ENCODE measurements at places on chromosomes 6 and 20. TPM values are rescaled to one million over a fixed set of nuclear protein-coding genes. Genes with fewer than 3 reads are reported as not detected.

The ERVFRD-1 gene
- not detected for total RNA-seq

The LBP gene
- not detected for total RNA-seq

The EPB41L1 gene
- 0.36 TPM for total RNA-seq

The ADGB gene
- not detected for total RNA-seq

- no peaks in the 10 kb centered on the region for H3K4me1 ChIP-seq
- H3K27me3 ChIP-seq: peaks cover 1% of the 10 kb centered on the region
- no peak overlapping the region for H3K4me3 ChIP-seq
- H3K27ac ChIP-seq: no peak overlapping the region
- no peaks in the 10 kb centered on the region for H3K36me3 ChIP-seq
These were observed 69.1 kb upstream of the PBOV1 start for GRCh38 chr6:138287144-138287955.

DNA sequence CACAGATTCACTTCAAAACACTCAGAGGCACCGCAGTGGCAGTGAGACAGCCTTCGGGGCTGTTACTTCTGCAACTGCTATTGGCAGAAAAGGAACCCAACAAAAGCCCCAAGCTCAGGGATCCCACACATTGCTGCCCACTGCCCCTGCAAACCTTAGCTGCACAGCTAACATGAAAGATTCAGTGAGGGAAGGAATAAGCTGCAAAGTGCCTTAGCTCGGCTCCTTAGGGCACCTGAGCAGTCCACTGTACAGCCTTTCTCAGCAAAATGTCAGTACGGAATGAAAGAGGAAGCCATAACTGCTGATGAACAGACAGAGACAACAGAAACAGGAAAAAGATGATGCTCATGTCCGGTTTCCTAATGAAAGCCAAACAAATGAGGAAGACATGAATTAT is 179.7 kb upstream of the SHLD1 start:
- H3K36me3 ChIP-seq: no peaks in the 10 kb centered on the region
- H3K27ac ChIP-seq: peak overlapping the region; percentile 27
- H3K4me1 ChIP-seq: peaks cover 26% of the 10 kb centered on the region

DNA sequence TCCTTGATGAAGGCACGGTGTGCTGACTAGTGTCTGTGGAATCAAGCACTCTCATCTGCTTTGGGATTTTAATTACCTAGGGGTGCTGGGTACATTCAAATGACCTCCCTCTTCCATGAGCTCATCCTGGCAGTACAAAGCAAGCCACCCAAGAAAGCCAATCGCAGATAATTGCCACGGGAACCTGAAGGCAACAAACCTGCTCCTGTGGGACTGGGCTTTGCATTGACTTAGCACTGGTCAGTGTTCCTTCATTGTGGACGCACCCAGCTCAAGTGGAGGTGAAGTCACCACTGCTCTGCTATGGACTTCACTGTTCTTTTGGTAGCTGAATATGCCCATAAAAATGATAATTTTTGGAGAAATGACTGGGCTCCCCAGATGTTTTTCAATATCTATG is 261.6 kb upstream of the FERMT1 start:
- H3K27me3 ChIP-seq: peaks cover under 1% of the 10 kb centered on the region
- DNase-seq: no peak
- H3K27ac ChIP-seq: no peak overlapping the region
- no peaks in the 10 kb centered on the region for H3K4me1 ChIP-seq

DNA sequence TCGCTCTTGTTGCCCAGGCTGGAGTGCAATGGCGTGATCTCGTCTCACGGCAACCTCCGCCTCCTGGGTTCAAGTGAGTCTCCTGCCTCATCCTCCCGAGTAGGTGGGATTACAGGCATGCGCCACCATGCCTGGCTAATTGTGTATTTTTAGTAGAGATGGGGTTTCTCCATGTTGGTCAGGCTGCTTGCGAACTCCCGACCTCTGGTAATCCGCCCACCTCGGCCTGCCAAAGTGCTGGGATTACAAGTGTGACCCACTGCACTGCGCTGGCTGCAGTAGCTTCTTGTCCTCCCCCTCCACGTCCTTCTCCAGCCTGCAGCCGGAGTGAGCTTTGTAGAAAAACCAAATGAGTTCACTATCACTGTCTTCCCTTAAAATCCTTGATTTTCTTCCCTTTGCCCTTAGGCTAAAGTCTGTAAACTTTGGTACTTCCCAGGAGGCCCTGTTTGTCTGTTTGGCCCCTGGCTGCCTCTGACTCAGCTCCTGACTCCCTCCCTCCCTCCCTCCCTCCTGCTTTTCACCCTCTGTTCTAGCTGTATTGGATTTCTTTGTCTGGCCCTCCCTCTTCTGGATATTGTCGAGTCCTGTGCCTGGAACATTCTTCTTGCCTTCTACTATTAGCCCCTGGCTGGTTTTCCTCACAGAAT is 12.9 kb downstream of the PARD6B start:
- no peaks in the 10 kb centered on the region for H3K27me3 ChIP-seq
- no peak overlapping the region for H3K27ac ChIP-seq
- no peak for DNase-seq
- peaks cover 10% of the 10 kb centered on the region for H3K4me1 ChIP-seq
- no peaks in the 10 kb centered on the region for H3K36me3 ChIP-seq

GRCh38 chr6:81950877-81951276 is 198.4 kb upstream of the TENT5A start:
- no peaks in the 10 kb centered on the region for H3K36me3 ChIP-seq
- DNase-seq: no peak
- H3K4me3 ChIP-seq: no peak overlapping the region
- H3K27me3 ChIP-seq: no peaks in the 10 kb centered on the region
- H3K4me1 ChIP-seq: no peaks in the 10 kb centered on the region

All from naive thymus-derived CD8-positive, alpha-beta T cell (primary cell).